ENCODE measurements at places on chromosomes 4 and X.
A peak's percentile ranks its signal among the peaks of the same experiment; 100 is the strongest.

DNA sequence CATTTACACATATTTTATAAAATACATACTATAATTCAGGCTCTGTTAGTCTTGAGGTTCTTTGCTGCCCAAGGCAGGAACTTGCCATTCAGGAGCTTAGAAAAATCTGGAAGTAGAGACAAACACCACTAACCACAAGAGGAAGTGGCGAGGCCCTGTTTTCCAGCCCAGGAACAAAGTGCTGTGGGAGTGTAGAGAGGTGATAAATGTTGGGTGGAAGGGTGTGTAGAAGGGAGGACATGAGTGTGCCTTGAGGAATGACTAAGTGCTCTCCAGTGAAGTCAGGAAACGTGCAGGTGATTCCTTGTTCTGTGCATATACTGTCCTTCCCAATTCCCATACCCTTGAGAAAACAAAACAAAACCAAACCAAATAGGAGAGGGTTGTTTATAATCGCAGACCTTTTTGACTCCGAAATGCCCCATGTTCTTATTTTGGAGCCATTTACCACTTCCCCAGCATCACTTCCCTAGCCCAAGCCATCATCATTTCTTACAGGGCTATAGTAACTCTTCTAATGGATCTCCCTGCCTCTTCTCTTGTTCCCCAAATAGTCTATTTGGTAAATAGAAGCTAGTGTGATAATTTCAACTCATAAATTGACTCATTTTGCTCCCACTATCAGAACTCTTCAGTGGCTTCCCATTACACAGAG lies 83.2 kb downstream of the GPAT3 start:
- no peak for DNase-seq

- no peak for DNase-seq
These were observed 1.6 kb downstream of the SPARCL1 start for GRCh38 chr4:87527431-87528220.

GRCh38 chrX:102959471-102959870 lies 22.4 kb downstream of the RAB40AL start:
- DNase-seq: no peak

GRCh38 chrX:49910344-49910743 lies 12.1 kb upstream of the CLCN5 start:
- no peak for DNase-seq

GRCh38 chrX:148316446-148316845 lies 184.0 kb upstream of the AFF2 start:
- no peak for DNase-seq

GRCh38 chrX:139246295-139246694 lies 284.2 kb upstream of the F9 start:
- no peak for DNase-seq

GRCh38 chrX:1516596-1517104 lies 20.3 kb downstream of the P2RY8 start:
- no peak for DNase-seq

DNA sequence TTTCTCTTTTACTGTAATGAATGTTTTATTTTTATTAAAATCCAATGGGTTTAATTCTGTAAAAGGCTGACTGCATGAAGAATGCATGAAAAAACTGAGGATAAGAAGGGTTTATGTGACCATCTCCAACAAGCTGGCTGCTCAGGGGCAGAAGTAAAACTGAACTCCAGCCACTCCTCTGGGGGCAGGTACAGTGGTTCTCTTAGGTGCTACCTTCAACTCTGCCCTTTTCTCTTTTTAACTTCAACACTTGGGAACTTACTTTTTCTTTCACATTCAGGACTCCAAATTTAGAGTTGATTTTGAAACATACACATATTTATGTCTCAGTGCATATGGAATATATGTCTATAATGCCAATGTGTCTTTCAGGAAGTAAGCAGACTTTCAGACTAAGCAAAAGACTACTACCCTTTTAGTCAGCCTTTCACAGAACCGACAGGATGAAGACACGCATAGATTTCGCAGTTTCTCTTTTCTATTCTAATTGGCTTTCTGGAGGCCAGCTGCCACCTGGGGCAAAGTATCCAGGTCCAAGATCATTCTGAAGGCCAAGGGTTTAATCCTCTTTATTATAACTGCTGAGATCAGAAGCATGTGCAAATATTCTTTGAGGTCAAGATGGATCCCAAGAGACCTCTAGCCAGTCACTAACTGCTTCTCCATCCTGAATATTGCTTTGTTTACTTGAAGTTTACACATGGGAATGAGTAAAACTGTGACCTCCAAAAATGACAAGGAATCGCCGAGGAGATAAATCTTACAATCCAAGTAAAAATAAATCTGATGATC lies 30.7 kb downstream of the HS3ST1 start:
- no peak for DNase-seq

DNA sequence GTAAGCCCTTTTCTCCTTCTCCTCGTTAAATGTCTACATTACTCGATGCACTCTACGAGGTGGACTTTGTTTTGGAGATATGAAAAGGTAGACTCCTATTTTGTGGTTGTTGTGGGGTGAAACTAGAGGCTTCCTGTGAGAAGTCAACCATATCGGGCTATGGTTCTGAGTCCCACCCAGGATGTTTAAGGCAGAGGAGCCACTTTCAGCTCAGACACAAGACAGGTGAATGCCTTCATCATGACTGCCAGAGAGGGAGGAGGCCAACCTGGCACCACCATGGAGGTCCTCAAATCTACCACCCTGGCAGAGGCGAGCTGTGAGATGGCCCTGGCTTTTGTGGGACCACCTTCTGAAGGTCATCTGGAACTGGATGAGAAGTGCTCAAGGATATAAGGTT lies 154.4 kb upstream of the KLF3 start:
- no peak for DNase-seq

DNA sequence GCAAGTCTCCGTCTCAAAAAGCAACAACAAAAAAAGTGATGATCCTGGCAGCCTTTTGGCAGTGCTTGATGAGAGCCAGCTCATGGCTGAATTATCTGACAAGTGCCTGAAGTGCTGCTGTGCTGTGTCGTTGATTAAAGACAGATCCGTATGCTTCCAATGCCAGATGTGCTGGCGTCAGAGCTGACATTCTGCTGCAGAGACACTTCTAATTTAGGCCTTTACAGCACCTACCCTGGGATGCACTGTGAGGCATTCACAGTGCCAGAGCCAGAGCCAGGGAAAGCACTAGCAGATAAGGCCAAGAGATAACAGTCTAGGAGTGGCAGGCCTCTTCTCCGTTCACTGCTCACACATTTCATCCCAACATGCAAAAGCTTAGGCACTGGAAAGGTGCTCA lies 995.5 kb downstream of the RAB28 start:
- DNase-seq: no peak

DNA sequence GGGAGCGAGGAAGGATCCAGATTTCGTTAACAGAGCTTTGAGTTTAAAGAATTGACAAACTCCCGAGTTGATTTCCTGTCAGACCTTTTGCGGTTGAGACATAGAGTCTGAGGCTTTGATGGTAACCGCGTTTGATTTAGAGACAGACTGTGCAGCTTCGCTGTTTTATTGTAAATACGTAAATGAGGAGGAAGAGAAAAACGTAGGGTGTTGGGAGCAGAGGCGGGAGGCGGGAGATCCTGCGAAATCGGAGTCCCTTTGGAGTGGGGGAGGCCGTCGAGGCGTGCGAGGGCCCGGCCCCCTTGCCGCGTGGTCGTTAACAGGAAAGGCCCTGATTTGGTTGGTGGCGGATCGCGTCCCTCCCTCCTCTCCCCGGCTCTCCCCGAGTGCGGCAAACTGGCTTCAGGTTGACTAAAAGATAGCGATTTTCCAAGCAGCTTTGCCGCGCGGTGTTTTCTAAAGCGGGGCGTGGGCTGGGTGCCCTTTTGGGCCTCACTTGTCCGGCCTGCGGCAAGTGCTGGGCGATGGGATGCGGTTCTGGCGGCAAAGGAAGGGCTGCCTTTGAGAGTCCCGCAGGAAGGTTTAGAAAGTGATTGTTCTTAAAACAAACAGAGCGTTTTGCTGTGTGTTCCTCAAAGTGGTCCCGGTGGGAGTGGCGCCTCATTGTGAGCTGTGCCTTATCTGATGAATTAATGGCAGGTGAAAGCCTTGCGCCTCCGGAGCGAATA lies 857 bp downstream of the SCML1 start:
- no peak for DNase-seq

DNA sequence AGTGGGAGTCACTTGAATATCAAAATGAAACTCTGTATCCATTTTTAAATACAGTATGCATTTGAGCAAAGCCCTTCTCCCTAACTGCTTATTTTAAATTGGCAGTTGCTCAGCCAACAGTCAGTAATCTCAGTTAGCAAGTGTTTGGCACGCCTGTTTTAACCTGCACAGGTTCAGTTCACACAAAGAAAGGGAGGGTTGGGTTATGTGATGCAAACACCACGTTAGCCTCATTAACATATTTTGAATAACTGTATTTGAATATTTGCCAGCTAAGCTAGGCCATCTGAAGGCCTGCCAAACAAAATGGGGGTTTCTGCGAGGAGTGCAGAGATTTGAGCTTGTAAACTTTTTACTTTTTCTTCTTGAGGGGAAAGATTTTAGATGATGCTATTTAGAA lies 19.8 kb downstream of the GAB1 start:
- DNase-seq: no peak

GRCh38 chr4:55742655-55743202 lies 76.9 kb upstream of the EXOC1L start:
- no peak for DNase-seq

DNA sequence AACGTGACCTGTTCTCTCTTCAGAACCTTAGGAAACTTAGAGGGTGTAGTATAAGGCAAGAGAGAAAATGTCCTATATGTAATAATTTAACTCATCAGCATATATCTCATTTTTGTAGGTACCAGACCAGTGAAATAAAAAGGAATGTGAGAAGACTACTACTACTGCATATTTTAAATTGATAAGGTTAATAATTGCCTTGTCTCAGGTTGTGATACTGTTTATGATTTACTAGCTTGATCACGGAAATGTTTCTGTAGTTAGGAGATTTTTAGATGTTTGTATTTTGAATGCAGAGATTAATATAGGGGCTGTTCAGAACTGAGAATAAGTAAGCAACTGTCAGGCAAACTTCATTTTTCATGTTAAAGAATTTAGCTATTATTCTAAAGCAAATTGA lies 1563.4 kb downstream of the C4orf33 start:
- DNase-seq: no peak

DNA sequence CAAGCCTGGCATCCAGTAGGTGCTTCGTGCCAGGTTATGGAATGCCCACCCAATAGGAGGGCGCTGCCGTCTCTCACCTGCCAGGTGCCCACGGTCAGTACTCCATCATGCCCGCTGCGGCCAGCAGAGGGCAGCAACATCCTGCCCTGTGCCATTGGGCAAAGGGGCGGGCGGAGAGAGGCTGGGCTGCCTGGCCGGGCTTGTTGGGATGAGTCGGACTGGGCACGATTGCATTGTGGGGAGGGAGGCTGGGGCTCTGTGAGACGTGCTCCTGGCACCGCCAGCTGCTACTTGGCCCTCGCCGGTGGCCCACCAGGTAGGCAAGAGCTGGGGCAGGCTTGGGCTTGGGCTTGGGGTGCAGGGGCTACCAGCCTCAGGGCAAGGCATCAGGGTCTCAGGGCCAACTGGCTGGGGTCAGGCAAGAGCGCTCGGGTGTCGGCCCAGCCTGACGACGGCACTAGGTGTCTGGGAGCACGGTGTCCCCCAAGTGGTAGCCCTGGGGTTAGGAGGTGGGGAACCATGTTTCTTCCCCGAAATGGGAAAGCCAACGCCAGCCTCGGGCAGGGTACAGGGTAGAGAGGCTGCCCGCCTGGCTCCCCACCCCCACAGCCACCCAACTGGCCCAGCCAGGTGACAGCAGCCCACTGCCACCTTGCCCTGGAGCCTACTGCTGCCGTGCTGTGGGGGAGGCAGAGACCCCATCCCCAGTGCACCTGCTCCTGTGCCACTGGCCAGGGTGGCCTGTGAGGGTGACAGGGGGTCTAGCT lies at the start of gene PLXNB3:
Gene PLXNB3 (plus strand): TSS at position 261 of the 767 bp plus-strand sequence. CDS start 1,287 bp downstream, outside the sequence.
- peak; percentile 43 for DNase-seq

DNA sequence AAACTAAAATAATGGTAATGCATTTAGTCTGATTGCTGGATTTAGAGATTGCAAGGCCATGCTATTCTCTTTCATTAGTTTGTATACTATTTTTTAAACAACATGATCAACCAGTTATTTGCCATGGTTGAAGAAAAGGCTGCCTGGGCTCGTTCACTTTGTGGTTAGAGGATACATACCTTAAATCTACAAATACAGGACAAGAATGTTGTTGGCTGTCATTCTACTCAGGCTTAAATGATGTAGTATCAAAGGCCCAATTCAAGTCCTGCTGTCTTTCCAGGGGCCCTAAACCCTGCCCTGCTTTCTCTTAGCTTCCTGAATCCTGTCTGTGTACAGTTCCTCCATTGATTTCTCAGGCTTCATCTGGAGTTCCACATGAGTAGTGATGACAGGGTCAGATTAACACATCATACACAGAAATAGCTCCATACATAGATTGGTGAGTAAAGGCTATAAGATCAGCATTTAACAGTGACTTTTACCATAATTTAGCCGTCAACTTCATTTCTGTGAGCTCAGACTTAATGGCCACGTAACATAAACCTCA lies 114.9 kb upstream of the GPRIN3 start:
- no peak for DNase-seq

- no peak for DNase-seq
These were observed 739 bp upstream of the MSX1 start for GRCh38 chr4:4858527-4859324.

DNA sequence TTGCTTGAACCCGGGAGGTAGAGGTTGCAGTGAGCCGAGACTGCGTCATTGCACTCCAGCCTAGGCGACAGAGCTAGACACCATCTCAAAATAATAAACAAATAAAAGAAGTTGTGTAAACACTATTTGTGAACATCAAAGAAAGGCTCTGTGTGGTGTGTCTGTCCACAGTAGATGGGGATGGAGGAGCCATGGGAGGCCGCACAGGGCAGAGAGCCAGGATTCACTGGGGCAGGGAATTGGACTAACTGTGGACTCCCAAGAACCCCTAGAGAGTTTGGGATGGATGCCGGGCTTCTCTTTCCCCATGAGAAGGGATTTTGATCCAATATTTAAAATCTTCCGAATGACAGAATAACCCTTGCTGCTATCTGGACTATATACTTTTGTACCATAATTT lies 26.5 kb downstream of the TBC1D1 start:
- DNase-seq: no peak

DNA sequence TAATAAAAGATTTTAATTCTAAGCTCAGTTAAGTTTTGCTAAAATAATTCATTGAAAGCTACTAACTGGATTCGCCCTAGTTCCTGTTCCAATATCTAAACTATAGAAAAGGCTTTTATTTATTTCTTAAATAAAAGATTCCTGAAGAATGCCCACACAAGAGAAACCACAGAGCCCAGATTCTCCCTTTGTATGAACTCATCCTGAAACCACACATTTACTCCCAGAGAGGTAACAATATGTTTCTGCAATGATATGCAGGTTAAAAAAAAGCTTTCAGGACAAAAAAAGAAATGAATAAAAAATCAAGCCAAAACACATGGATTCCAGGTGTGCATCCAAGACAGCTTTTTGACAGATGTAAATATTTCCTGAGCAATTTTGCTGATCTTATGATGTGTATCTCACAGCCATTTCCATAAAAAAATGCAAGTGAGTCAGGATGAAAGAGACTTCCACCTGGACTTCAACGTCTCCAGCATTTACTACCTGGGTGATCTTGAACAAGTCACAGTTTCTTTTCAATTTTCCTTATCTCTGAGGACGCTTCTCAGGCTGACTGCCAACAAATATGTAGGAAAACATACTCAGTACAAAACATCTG lies 234.4 kb upstream of the FAT1 start:
- DNase-seq: no peak

Measured in activated CD8-positive, alpha-beta memory T cell treated with anti-CD3 and anti-CD28 coated beads for 4 hours (primary cell).